Nephron progenitor cell (in vitro differentiated cells): ENCODE measurements at places on chromosomes 5 and 9.
A peak's percentile ranks its signal among the peaks of the same experiment; 100 is the strongest.

DNA sequence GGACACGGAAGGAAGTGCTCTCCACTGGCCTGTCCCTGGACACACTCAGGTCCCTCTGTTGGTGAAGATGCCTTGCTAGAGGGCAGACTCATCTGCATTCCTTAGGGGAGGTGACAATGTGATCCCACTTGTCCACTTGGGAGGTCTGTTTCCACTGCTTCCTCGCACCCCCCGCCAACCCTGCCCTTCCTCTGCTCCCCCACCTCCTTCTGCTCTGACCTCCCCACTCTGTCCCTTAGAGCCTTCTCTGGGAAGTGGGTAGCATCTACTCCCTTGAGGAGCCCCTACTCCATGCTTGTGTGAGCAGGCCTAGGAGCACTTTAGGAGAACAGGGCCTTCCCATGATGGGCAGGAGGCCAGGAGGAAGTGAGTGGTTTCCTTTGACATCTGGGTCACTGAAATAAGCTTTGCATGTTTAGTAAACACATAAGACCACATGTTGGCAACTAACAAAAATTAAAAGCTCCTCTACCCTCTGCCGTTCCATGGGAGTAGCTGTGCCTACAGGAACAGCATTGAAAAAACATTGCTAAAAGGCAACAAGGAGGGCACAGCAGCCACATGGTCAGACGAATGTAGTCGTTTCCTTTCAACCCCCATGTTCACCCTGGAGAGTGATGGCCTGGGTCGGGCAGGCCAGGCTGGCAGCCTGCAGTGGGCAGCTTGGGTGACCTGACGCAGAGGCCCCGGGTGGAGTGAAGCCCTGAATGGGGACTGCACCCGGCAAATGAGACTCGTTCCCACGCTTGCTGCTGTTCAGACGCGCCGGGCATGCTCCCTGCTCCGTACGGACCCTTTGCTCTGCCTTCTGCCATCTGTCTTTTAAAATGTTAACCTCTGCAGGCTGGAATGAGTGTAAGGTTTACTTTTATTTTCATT lies 634.0 kb downstream of the IRX1 start:
- no peak for DNase-seq

DNA sequence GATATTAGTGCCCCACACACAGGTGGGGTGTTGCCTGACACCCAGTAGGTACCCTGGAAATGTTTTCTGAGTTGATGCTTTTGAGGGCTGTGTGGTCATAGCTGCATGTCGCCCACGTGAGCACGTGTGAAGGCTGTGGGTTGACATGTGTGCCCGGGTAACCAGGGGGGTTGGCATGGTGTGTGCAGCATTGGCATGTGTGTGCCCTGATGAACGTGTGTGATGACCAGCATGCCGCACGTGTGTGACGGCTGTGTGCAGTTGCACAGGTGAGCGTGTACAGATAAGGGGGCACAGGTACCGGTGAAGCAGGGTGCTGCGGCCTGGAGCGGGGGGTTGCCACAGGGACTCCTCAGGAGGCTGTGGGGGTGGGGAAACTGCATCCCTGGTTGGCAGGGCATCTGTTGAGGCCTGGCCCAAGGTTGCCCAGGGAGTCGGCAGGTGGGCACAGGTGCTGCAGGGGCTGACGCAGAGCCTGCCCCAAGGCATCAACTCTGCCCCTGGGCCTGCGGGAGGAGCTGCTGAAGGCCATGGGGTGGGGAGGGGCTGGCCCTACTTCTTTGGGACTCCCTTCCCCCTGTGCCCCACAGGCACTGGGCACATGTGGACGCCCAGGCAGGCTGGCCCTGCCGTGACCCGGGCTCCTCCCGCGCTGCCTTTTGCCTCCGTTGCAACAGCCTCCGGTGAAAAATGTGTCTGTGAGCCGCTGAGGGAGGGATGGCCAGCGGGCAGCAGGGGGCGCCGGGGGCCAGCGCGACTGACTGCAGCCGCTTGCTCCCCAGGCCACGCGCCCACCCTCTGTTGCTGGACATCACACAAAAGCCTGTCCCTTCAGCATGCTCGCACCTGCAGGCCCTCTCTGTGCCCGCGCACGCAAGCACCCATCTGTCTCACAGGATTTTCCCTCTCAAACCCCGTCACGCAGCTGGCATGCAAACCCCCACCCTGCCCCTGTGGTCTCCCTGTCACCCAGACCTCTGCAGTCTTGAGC lies 2.2 kb downstream of the UNC5A start:
- DNase-seq, result peak; percentile 83

DNA sequence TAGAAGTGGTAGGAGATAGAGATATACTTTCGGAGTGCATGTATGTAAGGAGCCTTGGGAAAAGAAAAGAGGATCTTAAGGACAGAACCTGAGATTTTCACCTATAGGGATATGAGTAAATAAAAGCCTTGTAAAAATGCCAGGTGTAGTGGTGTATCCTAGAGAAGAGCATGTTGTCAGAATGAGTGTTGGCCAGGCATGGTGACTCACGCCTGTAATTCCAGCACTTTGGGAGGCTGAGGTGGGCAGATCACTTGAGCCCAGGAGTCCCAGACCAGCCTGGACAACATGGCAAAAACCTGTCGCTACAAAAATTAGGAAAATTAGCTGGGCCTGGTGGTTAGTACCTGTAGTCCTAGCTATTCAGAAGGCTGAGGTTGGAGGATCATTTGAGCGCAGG lies 76.0 kb downstream of the IPO11 start:
- no peak for DNase-seq

- DNase-seq, result no peak
Observed at GRCh38 chr5:6708814-6709213, 4.4 kb upstream of the TENT4A start.

GRCh38 chr9:123834889-123835562 lies 94.9 kb downstream of the DENND1A start:
- no peak for DNase-seq

- no peak for DNase-seq
Observed at GRCh38 chr5:4089087-4089486, 493.5 kb downstream of the IRX1 start.

GRCh38 chr5:113757508-113757907 lies 244.0 kb downstream of the YTHDC2 start:
- no peak for DNase-seq

GRCh38 chr5:120564013-120564412 lies 99.9 kb downstream of the PRR16 start:
- no peak for DNase-seq

DNA sequence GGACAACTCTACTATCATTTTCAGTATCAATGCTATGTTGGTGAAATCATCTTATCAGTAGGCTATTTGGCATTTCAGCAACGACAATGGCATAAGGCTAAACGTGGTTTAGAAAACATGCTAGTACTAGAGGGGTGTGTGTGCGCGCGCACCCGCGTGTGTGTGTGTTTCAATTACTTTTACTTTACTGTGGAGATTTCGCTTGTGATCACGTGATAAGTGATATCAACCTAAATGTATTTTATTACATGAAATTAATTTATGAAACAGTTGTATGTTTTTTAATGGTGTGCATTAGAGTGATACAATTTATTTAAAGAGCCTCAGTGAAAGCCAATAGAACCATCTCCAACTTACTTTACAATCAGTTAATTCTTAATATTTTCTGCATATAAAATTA lies 587.9 kb upstream of the ITGA1 start:
- no peak for DNase-seq

GRCh38 chr5:114416254-114416653 lies 54.4 kb downstream of the KCNN2 start:
- DNase-seq, result no peak

DNA sequence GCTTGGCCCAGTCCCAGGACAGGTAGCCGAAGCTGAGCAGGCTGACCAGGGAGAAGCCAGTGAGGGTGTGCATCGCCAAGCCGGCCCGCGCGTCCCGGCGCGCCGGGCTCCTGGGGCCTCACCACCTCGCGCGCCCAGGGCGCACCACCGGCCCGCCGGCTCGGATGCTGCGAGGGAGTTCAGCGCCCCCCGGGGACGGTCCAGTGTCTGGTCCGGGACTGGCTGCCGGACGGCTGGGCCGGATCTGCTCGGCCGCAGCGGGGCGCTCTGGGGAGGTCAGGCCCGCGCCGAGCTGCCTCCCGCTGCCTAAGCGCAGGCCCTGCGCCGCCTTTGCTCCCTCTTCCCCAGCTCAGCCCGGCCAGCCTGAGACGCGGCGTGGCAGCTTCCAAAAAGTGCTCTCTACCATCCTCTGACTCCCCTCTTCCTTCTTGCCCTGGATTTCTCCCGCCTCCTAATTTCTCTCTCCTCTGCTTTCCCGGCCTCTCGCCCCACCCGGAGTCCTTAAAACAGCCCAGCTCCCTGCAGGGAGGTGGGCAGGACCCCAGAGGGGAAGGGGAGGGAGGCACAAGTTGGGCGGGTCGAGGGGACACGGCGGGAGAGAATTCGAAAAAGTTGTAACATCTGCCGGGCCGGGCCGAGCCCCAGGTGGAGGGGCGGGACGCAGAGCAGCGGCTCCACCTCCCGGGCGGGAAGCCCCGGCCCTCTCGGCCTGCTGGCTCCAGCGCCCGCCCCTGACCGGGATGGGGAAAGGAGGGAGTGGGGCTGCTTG lies at the start of gene ARSI:
Gene ARSI (minus strand): TSS at position 605 of the 769 bp plus-strand sequence. CDS start 532 bp downstream, at position 73.
- peak; percentile 70 for DNase-seq

GRCh38 chr5:139644646-139645429 lies 3.3 kb upstream of the CXXC5 start:
- DNase-seq, result no peak

GRCh38 chr5:17204133-17204489 lies 13.3 kb upstream of the BASP1 start:
- DNase-seq, result no peak

- DNase-seq, result no peak
Observed at GRCh38 chr9:121901616-121902015, 191.5 kb downstream of the TTLL11 start.

- peak; percentile 40 for DNase-seq
Observed at GRCh38 chr5:134524826-134525682, at the start of gene JADE2. Gene JADE2 (plus strand): TSS chr5:134525670. CDS start chr5:134535858, 10,188 bp downstream.

GRCh38 chr9:80383331-80383730 lies 811.6 kb downstream of the TLE4 start:
- DNase-seq, result no peak

DNA sequence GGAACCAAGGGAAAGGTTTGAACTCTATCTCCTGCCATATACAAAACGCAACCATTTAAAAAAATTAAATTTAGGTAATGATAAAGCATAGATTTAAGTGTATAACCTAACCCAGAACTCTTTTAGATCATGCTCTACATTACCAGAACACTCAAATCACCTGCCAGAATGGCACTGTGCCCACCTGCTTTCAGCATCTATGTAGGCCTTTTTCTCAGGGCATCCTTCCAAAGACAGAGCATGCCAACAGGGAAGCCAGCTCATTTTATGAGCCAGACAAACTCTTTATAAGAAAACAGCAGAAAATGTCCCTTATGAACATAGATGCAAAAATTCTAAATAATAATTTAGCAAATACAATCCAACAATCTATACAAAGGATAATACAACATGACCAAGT lies 47.9 kb upstream of the SMAD5 start:
- DNase-seq, result no peak

DNA sequence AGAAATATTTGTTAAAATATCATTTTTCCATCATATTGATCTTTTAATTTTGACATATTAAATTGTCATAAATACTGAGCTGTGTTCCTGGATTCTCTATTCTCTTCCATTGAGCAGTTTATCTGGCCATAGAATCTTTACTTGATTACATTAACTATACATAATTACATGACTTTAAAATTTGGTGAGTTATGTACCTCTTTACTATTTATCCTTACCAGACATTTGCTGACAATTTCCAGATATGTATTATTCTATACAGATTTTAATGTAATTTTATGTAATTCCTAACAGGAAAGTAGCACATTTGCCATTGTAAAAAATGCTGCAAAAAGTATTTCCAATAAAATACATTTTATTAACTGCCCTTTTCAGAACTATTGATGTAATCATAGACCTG lies 770.3 kb downstream of the KCTD16 start:
- DNase-seq, result no peak

GRCh38 chr9:115746496-115746895 lies 407.1 kb upstream of the PAPPA start:
- DNase-seq, result no peak

- DNase-seq, result no peak
Observed at GRCh38 chr5:27876071-27876470, 837.7 kb upstream of the CDH9 start.

GRCh38 chr5:146574713-146575112 lies 58.7 kb upstream of the GPR151 start:
- no peak for DNase-seq
